ENCODE measurements at places on chromosomes 4 and X.

GRCh38 chr4:109999585-109999912 is 86.9 kb downstream of the EGF start:
- DNase-seq, result no peak

GRCh38 chr4:6469898-6470501 is 2.4 kb downstream of the PPP2R2C start:
- DNase-seq, result no peak

DNA sequence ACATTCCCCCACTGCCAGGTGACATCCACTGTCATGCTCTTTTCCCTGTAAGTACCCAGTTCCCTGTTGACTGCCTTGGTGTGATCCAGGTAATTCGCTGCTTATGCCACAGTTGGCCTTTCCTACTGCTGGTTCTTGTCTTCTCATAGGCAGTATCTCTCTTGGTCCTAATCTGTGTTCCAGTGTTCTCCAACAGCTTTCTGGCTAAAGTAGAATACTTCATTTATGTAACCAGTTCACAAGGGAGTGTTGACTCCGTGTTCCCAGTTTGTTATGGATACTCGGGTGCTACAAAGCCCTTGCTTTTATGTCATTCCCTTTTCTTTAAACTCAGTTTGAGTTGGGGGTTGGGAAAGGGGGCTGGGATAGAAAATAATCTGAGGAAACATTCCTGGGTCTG is 98.4 kb downstream of the RS1 start:
- DNase-seq, result no peak

DNA sequence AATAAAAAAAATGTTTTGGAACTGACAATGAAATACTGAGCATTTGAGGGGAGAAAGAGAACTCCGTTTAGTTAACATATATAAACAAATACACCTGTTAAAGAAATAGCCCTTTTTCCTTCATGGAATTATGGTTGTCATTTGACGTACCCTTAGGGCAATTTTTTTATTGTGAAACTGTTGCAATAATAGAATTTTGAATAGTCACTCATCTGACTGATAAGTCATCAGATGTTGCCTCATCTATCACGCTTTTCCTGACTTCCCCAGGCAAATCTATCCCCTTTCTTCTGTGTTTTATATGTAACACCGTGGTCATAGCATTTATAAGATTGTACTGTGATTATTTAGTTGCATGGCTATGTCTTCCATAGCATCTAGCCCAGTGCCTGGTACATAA is 69.0 kb upstream of the HDAC8 start:
- DNase-seq, result no peak

- no peak for DNase-seq
Observed at GRCh38 chr4:25592736-25593135, 62.9 kb upstream of the SLC34A2 start.

DNA sequence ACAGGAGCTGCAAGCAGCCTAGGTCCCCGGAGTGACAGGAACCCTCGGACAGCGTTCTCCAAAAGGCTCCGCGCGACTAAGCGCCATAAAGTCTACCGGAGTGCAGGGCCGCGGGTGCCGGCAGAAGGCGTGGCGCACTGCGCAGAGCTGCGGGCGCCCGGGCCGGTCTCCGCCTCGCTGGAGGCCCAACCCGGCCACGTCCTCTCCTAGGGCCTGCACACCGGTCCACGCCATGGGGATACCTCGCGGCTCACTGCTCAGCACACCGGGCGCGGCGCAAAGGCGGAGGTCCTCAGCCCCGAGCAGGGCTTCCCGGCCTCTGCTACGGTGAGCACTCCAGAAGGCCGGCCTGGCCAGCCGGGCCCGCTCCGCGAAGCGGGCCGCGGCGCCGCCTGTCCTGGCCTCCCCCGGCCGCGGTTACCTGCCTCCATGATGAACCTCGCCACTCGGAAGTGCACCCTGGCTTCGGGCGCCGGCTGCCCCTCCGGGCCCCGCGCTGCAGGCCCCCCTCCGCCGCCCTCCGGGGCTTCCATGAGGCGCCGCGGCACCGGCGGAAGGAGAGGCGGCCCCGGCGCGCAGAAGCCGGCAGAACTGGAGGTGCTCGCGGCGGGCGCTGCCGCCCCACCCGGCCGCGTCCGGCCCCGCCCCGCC is at the start of gene CCNQ:
CCNQ (minus strand) TSS at position 599 of the 651 bp plus-strand sequence; CDS start at position 533, 66 bp downstream.
- DNase-seq, result no peak

- DNase-seq, result no peak
Observed at GRCh38 chr4:7539659-7540058, 104.9 kb upstream of the PSAPL1 start.

DNA sequence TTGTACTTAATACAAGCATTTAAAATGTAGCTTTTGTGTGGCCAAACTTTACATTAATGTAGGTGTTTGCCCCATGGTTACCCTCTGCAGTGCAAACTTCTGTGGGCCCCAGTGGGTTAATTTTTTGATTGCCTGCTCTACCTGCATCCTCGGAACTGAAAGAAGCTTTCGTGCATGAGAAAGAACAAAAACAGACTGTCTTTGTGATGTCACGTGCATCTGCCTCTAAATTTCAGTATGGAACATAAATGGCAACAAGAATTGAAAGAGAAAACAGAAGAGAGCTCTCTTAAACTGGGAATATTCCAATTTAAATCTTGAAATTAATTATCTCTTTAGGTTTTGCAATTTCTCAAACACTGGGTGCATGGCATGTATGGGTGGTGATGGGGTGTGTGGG is 182.4 kb upstream of the LCORL start:
- no peak for DNase-seq

GRCh38 chr4:104492183-104492771 is 2.4 kb downstream of the CXXC4 start:
- no peak for DNase-seq

- DNase-seq, result no peak
Observed at GRCh38 chrX:13248867-13249486, 70.9 kb downstream of the ATXN3L start.

- no peak for DNase-seq
Observed at GRCh38 chrX:51852096-51852495, 41.3 kb upstream of the MAGED1 start.

DNA sequence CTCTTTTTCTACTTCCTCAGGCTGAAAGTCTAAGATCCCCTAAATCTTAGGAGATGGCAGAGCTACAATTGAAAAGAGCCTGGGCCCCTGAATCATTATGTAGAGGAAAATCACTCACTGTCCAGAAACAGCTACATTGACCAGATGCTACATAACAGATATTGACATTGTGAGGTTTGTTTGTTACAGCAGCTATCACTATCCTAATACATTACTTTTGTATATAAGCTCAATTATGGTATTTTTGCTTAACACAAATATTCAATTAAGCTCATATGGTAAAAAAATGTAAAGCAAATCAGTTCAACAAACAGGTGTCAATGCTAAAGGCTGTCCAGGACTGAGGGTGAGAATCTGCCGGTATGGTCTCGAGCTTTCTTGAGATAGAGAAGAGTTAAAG is 89.4 kb downstream of the LDB2 start:
- DNase-seq, result no peak

GRCh38 chrX:153495903-153496589 is 1.3 kb downstream of the BGN start:
- DNase-seq, result no peak

GRCh38 chr4:153402366-153402765 is 57.9 kb downstream of the MND1 start:
- no peak for DNase-seq

DNA sequence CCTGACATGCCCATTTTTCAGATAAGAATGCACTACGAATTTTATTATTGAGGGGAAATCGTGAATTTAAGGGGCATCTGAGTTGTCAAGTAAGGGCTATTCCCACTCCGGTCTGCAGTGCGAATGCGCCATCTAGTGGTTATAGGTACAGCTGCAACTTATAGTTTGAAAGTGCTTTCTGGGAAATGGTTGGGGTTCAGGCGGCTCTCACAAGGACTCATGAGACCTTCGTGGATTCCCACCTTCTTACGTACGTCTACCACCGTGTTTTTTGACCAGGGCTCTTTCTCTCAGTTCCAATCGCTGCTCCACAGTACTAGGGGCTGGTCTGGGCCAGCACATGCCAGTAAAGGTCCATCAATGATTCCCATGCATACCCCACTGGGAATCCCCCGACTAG is 12.3 kb downstream of the MSL3 start:
- no peak for DNase-seq

GRCh38 chr4:8419222-8420041 is 21.1 kb downstream of the ACOX3 start:
- no peak for DNase-seq

GRCh38 chr4:181952478-181952877 is 290.7 kb upstream of the TENM3 start:
- peak; percentile 86 for DNase-seq

DNA sequence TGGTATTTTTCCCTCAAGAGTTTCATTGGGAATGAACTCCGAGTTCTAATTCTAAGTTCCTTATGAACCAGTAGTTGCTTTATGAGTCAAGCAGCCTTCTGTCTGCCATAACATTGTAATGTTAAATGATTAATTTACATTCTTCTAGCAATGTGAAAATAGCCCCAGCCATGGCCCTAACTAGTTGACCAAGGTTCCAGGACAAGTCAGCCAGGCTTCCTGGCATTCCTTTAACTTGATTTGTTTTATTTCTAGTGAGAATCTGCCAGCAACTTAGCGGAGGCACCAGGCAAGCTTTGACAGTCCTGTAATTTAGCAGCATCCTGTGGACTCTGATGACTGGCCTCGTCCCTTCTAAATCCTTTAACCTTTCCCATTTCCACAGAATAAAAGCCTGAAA is 69.0 kb downstream of the GLRA2 start:
- no peak for DNase-seq

DNA sequence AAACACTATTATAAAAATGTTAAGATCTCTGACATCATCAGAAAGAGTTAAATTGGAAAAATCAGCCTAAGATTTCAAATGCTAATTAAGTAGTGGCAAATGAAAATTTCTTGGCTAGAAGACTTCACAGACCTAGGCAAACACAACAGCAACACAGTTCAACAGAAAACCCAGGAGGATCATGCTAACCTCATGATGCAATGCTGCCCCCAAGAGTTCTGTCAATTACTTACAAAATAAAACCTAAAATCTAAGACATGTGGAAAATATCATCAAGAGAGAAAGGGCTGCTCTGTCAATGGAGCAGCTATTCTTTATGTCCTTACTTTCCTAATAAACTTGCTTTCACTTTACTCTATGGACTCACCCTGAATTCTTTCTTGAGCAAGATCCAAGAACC is 21.0 kb downstream of the S100G start:
- DNase-seq, result no peak

GRCh38 chr4:168919706-168920324 is 90.2 kb downstream of the CBR4 start:
- no peak for DNase-seq

- DNase-seq, result no peak
Observed at GRCh38 chr4:6813725-6814124, 31.2 kb downstream of the KIAA0232 start.

DNA sequence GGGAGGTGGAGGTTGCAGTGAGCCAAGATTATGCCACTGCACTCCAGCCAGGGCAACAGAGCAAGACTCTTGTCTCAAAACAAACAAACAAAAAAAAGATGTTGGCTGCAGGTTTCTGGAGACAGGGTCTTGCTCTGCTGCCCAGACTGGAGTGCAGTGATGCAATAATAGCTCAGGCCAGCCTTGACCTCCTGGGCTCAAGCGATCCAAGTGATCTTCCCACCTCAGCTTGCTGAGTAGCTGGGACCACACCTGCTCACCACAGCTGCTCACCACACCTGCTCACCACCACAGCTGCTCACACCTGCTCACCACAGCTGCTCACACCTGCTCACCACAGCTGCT is 29.9 kb upstream of the CPLX1 start:
- no peak for DNase-seq

- DNase-seq, result no peak
Observed at GRCh38 chr4:109973529-109973905, 60.8 kb downstream of the EGF start.

DNA sequence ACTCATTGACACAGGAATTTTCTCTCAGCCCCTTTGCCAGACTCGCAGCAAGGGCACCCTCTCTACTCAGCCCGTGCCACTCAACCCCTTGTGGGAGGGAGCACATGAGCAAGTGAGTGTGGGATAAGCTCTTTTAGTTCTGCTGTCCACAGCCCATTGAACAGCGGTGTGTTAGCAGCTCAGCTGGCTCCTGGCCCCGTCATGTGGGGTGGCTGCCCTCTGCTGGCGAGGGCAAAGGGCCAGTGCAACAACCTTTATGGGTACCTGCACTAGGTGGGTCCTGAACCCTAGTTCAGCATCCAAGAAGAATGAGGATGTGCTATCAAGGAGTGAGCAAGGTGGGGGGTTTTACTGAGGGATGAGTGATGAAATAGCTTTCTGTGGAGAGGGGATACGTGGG is 85.0 kb upstream of the ZNF81 start:
- no peak for DNase-seq

DNA sequence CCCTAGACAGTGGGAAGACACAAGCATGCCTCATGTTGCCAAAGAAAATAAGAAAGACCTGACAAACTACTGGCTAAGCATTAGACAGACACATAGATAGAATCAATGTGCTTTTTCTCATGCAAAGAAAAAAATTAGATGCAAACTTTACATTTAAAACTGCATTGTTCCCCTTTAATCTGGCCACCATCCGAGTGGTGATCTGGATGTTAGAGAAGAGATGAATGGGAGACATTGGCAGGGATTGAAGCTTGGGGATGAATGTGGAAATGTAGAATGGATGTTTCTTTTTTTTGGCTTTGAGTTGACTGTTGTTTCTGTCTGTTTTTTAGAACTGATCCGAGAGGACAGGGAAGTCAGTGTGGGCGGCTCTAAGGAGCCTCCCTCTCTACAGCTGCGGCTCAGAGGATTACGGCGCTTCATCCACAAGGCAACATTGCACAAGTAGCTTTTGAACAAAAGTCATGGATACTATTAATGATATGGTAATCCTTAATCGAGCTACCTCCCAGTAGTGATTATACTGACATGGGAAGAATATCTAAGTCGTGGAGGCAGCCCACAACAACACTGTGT is 53.0 kb downstream of the HELT start:
- no peak for DNase-seq

DNA sequence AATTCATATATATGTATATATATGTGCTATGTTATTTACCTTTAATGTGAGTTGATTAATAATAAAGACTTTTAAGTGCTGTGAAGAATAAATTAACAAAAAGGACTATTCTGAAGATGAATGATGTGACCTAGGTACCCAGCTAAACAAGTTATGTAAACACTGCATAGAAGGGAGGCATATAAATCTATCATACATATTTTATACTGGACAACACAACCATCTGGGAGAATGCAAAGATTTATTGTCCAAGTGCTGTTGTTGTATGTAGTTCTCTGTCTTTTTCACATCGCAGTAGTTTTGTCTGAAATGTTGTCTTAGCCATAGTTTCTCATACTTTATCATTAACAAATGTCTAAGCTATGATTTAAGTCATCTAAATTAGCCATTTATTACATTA is 337.6 kb downstream of the PCDH18 start:
- no peak for DNase-seq
